ENCODE measurements at places on chromosomes 16 and 17.
A peak's percentile ranks its signal among the peaks of the same experiment; 100 is the strongest.

DNA sequence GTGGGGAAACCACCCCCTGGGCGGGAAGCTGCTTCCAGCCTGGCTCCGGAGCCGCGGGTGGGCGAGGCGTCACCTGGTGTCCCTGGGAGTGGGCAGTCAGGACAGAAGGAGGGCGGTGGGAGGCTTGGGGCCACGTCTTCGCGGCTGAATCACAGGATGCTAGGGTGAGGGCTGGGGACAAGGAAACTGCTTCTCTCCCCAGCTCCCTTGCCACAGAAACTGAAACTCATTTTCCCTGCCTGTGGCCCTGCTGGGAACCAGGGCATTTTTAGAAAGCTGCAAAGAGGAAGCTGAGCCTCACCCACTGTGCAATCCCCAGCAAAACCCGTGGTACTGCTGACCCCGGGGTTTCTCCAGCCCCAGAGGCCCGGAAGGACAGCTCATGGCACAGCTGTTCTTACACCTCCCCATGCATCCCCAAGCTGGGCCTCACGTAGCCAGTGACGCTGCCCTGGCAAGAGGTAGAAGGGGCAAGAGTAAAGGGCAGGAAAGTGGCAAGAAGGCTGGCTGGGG, 8.2 kb downstream of the RHBDF2 start:
- no peak for DNase-seq

DNA sequence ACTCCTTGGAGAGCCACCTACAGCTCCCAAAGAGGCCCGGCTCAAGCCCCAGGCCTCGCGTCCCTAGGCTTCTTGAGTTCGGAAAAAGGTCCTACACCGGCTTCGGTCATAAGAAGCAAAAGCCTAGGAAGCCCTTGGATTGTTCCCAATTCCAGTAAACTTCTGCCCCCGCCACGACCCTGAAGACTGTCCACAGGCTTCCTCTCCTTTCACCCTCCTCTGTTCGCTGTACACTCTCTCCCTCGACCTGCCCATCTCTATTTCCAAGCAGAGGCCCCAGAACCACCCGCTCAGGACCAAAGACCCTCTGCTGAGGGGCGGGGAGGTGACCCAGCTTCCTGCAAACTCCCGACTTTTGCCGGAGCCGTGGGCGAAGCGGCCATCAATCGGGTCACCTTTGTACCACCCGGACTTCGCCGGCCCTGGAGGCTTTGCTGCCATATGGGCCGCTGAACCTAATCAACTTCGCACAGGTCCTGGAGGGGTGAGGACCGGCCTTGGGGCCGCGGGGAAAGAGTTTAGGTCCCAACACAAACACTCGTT, 2.7 kb downstream of the HOXB2 start:
- peak; percentile 41 for DNase-seq

DNA sequence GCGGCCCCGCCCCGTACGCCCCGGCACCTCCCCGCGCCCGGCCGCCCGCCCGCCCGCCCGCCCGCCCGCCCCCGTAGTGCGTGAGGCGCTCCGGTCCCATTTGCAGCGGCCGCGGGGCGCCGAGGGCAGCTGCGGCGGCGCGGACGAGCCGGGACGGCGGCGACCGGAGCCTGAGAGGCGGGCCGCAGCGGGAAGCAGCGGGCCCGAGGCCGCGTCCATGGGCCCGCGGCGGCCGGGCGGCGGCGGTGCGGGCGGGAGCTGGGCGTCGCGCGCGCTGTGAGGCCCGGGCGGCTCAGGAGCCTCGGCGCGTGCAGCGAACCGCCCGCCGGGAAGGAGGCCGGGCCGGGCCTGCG, at the start of gene MPRIP:
TSS of gene MPRIP (plus strand) at position 74 of the 353 bp plus-strand sequence. CDS start 392 bp downstream, outside the sequence.
- DNase-seq = no peak

- DNase-seq = no peak
Measured at GRCh38 chr16:20859699-20860098, 40.5 kb downstream of the DCUN1D3 start.

DNA sequence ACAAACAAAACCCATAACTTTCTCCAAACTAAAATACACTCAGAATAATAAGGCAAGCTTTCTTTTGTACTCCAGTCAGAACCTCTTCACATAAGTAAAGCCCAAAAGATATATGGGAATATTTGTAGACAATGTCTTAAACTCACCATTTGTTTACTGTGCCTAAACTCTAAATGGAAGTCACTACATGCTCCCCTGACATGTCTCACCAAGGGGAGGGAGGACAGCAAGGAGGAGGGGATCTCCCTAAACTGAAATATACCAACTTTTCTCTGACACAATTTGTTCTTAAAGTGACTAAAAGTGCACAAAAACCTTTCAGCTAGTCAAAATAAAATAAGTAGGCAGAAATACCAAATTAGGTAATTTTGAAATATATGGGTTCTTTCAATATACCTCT, 38.5 kb downstream of the GRB7 start:
- DNase-seq = no peak

GRCh38 chr16:1206786-1207185, 18.3 kb downstream of the TPSG1 start:
- no peak for DNase-seq

- no peak for DNase-seq
Measured at GRCh38 chr17:71870546-71870862, 250.3 kb upstream of the SOX9 start.

GRCh38 chr16:83579436-83579835, 228.3 kb upstream of the HSBP1 start:
- no peak for DNase-seq

DNA sequence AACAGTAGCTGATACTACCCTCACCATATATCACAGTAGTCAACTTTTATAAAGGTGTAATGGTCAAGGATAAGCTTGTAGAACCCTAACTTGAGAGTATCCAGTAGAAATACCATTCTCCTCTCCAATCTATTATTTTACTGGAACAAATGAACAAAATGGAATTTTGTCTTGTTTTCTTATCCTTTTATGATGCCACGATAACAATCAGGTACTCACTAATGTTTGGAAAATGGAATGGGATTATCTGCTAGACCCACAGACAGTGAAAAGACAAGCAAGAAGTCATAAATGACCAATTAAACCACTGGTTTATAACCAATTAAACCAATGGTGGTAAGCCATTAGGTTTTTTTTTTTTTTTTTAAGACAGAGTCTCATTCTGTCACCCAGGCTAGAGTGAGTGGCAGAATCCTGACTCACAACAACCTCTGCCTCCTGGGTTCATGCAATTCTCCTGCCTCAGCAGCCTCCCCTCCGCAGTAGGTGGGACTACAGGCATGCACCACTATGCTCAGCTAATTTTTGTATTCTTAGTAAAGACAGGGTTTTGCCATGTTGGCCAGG, 10.4 kb downstream of the GPATCH8 start:
- no peak for DNase-seq

DNA sequence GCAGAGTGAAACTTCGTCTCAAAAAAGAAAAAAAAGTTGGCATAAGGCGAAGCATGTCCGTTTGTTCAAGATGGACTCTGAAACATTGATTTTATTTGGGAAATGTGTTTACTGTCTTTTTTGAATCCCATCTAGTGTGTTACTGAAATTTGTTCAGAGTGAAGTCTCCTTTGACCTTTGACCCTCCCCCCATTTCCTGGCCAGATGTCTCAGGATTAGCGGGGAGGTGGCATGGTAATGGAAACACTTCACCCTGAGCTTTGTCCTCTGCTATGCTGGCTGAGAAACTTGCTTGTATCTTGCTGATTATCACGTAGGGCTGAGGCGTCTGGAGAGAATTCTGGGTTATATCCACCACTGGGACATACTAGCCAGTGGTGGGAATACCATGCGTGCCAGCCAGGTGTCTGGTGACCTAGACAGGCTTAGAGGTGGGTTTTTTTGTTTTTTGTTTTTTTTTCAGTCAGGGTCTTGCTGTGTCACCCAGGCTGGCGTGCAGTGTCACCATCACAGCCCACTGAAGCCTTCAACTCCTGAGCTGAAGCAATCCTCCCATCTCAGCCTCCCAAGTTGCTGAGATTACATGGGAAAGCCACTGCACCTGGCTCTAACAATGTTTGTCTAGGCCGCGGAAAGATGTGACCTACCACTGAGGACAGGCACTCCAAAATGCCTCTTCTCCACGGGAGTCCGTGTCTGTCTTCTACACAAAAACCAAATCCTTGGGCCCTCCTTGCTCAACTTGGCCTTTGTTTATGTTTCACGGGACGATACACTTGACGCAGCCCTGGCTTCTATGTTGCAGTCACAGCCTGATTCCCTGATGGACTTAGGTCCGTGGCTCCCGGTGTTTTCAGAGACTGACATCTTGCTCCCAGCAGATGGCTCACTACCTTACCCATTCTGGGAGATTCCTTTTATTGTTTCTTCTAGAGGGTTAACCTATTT, 6.6 kb upstream of the GALK1 start:
- DNase-seq = no peak

DNA sequence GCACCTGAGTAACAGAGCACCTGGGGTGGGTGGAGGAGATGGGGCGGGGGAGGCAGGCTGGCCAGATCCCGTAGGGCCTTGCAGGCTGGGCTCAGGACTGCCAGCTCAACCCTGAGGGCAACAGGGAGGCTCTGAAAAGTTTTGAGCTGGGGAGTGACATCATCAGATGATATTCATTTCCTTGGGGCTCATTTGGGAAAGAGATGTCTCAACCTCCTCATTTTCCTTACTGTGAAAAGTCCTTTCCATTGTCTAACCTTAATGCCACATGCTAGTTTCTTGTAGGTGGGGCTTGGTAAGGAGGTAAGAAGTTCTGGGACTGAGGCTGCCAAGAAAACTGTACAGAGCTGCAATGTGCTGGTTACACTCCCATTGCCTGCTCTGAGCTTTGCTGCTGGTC, 3.7 kb downstream of the TNS4 start:
- DNase-seq = no peak
